ENCODE measurements at places on chromosomes 4 and X.
A peak's percentile ranks its signal among the peaks of the same experiment; 100 is the strongest.

DNA sequence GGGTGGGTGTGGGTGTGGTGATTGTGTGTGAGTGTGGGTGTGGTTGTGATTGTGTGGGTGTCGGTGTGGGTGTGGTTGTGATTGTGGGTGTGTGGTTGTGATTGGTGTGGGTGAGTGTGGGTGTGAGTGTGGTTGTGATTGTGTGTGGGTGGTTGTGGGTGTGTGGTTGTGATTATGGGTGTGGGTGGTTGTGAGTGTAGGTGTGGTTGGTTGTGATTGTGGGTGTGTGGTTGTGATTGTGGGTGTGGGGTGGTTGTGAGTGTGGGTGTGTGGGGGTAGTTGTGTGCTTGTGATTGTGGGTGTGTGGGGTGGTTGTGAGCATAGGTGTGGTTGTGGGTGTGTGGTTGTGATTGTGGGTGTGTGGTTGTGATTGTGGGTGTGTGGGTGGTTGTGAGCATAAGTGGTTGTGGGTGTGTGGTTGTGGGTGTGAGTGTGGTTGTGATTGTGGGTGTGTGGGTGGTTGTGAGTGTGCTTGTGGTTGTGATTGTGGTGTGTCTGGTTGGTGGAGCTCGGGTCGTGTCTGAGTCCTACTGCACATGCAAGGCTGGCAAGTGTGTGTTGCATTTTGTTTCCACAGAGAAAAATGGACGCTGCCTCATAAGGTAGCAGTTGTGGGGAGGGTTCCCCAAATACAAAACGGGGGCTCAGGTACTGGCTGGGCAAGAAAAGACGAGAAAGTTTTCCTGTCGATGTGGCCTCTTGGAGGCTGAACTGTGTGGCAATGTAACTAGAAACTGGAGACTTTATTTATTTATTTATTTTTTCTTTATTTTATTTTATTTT lies 116.7 kb downstream of the UBE2K start:
- peak; percentile 36 for DNase-seq

DNA sequence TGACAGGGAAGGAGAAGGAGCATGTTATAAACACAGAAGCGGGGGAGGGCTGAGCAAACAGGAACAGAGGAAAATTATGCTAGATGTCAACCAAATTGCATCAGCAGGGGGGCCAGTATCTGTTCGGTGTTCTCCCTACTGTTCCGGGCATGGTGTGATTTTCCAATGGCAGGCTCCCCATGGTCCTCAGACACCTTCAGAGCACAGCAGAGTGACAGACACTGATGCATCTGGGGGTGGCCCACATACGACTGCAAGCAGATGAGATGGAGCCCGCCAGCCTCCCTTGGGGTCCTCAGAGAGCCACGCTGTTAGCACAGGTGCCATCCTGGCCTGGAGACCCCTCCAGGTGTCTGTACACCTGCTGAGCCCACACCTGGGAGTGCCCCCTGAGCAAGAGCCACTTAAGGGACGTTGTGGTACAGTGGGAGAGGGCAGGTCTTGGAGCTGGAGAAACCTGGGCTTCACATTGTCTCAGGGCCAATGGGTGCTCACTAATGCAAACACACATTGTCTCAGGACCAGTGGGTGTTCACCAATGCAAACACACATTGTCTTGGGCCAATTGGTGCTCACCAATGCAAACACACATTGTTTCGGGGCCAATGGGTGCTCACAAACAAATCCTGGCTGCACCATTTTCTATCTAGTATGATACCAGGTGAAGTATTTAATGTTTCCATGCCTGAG lies 95.4 kb downstream of the SLC2A9 start:
- DNase-seq: no peak

- no peak for DNase-seq
Observed at GRCh38 chrX:17741123-17741511, 3.8 kb downstream of the SCML1 start.

- DNase-seq: peak; percentile 93
Observed at GRCh38 chr4:47485047-47485692, at the start of gene ATP10D. TSS of gene ATP10D (plus strand) at chr4:47485275. CDS start at chr4:47512541, 27,266 bp downstream.

- no peak for DNase-seq
Observed at GRCh38 chr4:107721436-107722100, 1.5 kb upstream of the PAPSS1 start.

DNA sequence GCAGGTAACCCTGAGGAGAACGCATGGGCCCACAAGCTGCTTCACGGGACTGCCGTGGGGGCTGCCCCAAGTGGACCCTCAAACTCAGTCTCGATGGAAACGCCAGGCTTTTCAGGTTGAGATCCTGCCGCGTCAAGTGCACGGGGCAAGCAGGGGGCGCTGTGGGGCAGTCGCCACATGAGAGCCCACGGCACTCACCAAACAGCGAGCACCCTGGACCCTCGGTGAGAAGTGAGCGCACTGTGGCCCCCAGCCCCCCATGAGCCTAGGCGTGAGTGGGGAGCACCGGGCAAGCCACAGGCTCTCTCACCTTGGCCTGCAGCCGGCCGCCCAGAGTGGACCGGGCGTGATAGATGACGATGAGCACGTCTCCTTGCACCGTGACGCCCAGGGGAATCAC lies 50.9 kb upstream of the CPLX1 start:
- no peak for DNase-seq

- DNase-seq: peak; percentile 79
Observed at GRCh38 chr4:54085284-54085683, 14.7 kb upstream of the GSX2 start.

- DNase-seq: no peak
Observed at GRCh38 chr4:129264008-129264657, 168.2 kb downstream of the C4orf33 start.

- DNase-seq: no peak
Observed at GRCh38 chr4:63580796-63581475, 828.3 kb downstream of the TECRL start.

- DNase-seq: no peak
Observed at GRCh38 chrX:107878106-107878505, 52.4 kb downstream of the MID2 start.

- DNase-seq: no peak
Observed at GRCh38 chrX:124223524-124223923, 108.9 kb upstream of the TEX13D start.

DNA sequence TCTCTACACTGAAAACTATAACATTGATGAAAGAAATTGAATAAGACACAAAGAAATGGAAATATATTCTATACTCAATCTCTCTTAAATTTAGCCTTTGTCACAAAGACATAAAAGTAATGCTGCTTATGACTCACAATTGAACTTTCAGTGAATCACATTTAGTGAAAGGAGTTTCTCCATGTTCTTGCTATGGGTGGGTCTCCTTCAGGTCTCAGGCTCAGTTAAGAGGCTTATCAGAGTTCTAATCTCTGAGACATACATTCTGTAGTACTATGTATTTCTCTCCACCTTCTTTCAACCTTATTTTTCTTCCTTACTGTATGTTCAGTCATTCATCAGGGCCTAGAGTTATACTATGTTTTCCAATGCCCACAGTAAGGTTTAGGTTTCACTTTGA lies 220.9 kb downstream of the DTHD1 start:
- no peak for DNase-seq

DNA sequence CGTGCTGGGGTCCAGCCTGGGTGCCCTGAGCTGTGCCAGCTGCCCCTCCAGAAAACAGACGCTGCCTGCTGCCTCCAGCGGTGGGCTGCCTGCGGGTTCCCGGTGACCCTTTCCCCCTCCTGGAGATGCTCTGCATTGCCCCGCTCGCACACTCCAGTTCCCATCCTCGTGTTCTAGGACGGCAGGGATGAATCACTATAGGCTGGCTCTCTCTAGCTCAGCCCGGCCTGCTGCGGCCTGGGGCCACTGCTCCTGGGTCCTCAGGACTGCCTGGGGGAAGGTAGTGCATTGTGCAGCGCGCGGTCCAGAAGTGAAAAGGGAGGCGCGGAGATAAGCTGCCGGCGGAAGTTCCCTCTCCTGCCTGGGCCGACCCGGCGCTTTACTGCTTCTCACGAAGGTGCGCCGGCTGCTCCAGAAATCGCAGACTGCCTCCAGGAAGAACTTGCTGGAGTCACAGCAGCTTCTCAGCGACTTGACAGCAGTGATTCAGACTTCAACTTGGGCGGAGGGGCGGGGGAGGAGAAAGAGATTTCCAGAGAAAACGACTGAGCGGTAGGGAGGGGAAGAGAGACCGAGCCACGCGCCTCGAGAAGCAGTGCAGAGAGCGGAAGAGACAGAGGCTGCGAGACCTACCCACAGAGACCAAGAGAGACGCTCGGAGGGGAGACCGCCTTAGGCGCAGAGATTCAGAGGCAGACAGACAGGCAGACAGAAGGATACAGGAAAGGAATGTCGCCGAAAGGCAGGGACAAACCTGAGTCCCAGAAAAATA lies 6.7 kb upstream of the MSX1 start:
- DNase-seq: no peak

GRCh38 chr4:100086766-100087431 lies 103.4 kb downstream of the DDIT4L start:
- peak; percentile 34 for DNase-seq

DNA sequence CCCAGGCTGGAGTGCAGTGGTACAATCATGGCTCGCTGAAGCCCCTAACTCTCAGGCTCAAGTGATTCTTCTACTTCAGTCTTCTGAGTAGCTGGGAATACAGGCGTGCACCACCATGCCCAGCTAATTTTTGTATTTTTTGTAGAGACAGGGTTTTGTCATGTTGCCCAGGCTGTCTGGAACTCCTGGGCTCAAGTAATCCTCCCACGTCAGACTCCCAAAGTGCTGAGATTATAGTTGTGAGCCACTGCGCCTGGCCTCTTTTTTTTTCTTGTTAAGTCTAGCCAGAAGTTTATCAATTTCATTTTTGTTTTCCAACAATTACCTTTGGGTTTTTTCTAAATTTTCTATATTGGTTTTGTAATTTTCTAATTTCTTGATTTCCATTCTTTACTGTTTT lies 100.6 kb downstream of the GC start:
- no peak for DNase-seq

GRCh38 chr4:151721466-151721865 lies 39.3 kb downstream of the GATB start:
- DNase-seq: no peak

- no peak for DNase-seq
Observed at GRCh38 chr4:92497141-92497540, 193.4 kb downstream of the GRID2 start.

DNA sequence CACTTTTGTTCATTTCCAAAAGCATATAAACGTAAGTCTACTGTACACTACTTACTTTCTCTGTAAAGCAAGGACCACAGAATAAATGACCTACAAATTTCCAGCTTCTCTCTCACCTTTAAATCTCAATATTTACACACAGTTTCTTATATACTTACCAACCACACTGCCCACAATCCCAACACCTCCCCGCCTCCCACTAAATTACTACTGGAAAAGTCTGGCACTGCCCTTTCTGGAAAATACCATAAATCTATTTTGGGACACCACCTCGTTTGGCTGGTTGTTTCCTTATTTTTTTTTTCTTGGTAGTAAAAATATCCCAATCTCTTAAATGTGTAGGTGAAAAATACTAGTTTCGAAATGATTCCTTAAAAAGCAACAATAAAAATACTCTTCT lies 19.6 kb downstream of the FAT1 start:
- no peak for DNase-seq

- no peak for DNase-seq
Observed at GRCh38 chrX:119145241-119145653, 17.6 kb upstream of the KIAA1210 start.
